ENCODE measurements at places on chromosomes 3 and 15.

GRCh38 chr15:64148168-64148567, 3.4 kb upstream of the SNX22 start:
- no peak for DNase-seq

- no peak for DNase-seq
These were observed 185.6 kb downstream of the TLE3 start for GRCh38 chr15:69912116-69912515.

GRCh38 chr3:112007633-112008032, 8.9 kb downstream of the TAGLN3 start:
- DNase-seq: no peak

DNA sequence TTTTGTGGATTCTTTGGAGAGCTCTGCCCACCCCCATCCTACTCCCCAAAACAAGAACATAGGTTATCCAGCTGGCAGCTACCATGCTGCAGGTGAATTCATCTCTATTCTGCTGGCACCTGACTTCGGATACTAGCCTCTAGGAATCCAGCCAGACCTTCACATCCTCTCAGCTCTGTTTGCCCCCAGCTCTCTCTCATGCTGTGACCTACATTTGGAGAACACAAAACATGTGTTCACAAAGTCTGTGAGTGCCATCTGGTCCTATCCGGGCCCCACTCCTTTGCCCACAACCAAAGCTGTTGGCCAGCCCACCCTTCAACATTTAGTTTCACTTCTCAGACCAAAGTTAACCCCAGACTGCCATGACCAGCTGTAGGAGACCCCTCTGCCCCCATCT, 89.4 kb upstream of the C3orf80 start:
- DNase-seq: no peak

- DNase-seq: no peak
These were observed 854 bp upstream of the COL8A1 start for GRCh38 chr3:99637368-99638111.

- DNase-seq: no peak
These were observed 22.2 kb upstream of the GOLIM4 start for GRCh38 chr3:168117853-168118313.

DNA sequence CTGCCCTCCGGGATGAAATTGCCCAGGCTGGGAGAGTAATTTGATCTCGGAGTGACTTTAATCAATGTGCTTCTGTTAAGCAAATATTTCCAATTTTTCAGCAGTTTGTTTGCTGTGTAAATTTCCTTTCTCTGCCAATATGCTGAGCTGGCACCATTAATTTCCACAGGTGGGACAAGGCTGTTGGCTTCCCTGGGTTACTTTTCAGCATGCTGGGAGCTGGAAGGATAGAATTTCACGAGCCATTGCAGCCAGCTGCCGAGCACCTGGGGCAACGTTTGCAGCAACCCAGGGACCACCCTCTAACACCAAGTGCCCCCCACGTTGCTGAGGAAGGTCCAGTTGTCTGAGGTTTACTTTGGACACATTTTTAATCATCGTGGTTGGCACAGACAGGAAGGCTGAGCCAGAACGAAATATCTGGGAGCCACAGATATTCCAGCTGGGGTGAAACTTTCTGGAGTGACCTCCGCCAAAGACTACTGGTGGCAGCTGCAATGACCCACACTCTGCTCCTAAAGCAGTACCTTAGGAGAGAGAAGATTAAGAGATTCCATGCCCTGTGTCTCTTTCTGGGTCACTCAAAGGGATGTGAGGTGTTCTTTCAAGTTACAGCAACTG, 293.3 kb upstream of the RGMA start:
- DNase-seq: no peak

GRCh38 chr3:64173563-64173962, 51.7 kb downstream of the PRICKLE2 start:
- DNase-seq: no peak

GRCh38 chr15:52678468-52679231, 538 bp downstream of the ATOSA start:
- peak; percentile 73 for DNase-seq

DNA sequence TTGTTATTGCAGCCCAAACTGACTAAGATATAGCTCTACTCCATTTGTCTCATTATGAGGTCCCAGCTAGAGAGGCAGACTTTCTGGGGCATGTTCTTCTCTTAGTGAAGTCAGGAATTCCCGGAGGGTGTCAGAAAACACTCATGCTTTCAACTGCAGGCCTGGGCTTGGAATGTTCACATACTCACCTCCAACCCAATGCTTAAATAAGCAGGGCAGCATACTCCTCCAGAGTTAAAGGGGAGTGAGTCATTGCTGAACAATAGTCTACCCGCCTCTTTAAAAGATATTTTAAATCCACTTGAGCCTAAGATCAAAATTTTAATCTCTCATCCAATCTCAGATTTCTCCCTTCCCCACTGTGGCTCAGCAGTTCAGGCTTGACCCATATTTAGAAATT, 167.8 kb upstream of the DPH6 start:
- DNase-seq: no peak

DNA sequence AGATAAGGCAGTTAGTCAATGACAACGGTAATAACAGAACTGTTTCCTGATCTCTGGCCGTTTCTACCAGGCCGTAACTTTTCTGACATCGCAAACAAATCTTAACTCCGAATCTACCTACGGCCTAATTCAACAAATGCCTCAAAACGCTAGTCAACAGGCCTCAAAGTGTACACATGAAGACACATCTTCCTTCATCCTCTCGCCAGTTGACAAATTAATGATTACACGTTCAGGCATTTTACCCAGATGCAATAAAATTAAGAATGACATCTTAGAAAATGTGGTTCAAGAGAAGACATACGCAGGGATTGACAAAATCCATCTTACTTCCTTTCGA, 1.5 kb downstream of the SFMBT1 start:
- DNase-seq: no peak

DNA sequence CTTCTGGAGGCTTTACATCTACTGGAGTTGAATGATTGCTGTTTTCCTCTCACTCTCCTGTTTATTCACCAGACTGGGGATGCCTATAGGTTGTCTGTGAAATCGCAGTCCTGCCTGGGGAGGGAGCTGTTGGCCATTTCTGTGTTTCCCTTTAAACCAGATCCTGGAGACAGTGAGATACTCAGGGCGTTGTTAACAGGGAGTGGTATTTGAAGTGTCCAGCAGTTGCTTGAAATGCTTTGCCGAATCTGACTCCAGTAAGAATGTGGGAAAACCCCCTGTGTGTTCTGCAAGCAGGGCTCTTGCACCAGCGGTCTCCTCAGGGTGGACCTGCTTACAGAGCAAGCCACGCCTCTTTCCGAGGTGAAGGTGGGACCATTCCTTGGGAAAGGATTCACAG, 4.3 kb upstream of the LRRK1 start:
- no peak for DNase-seq

DNA sequence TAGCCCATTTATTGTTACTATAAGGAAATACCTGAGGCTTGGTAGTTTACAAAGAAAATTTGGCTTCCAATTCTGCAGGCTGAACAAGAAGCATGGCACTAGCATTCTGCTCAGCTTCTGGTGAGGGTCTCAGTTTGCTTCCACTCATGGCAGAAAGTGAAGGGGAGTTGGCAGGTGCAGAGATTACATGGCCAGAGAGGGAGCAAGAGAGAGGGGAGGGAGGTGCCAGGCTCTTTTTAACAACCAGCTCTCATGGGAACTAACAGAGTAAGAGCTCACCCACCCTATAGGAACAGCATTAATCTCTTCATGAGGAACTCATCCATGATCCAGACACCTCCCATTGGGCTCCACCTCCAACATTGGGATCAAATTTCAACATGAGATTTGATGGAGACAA, 437.9 kb downstream of the CHL1 start:
- DNase-seq: no peak

DNA sequence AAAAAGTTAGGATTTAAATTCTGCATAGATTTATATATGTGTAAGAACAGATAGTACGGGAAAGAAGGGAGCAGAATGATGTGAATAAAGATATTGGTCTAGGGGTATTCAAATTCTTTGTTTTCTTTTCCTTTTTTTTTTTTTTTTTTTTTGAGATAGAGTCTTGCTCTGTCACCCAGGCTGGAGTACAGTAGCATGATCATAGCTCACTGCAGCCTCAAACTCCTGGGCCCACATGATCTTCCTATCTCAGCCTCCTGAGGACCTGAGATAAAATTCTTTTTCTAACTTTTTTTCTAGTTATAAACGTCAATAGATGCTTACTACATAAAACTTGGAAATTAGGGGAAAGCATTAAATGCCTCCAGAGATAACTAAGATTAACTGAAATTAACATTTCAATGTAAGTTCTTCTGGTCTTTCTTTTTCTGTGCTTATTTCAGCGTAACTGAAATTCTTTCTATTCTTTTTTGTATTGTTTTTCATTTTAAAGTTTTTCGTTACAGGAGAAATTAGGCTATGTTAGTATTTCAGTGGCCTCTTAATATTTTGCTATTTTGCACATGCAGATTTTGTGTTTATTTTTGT, 29.2 kb downstream of the UBE2Q2 start:
- DNase-seq: no peak

DNA sequence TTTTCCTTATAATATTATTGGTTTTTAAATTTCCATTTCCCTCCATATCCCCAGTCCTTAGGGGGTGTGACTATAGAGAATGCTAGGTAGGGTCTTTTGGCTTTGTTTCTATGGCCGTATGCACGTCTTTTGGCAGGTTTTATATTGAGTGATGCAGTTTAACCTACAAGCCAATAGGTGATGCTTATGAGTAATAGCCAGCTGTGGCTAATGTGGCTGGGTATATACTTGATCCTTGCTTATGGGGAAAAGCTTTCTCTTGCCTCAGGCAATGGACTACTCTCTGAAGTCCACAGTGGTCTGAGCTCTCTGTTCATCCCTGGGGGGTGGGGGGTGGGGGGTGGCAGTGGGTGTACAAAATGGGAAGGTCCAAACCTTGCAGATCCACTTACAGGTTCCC, 223.9 kb downstream of the MFSD1 start:
- DNase-seq: no peak

DNA sequence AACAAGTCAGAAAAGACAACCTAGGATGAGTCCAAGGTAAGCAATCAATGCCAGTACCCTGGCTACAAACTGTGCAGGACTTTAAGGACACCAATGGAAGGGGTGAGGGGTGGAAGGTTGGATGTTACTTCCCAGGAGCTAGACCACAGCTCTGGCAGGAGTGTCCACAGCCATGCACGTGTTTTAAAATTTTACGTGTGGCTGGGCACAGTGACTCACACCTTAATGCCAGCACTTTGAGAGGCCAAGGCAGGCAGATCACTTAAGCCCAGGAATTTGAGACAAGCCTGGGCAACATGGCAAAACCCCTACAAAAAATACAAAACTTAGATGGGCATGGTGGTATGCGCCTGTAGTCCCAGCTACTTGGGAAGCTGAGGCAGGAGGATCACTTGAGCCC, 14.7 kb upstream of the HDC start:
- DNase-seq: no peak

- no peak for DNase-seq
These were observed 53.2 kb upstream of the HEG1 start for GRCh38 chr3:125108833-125109535.

GRCh38 chr3:30890907-30891306, 3.6 kb downstream of the GADL1 start:
- DNase-seq: no peak

DNA sequence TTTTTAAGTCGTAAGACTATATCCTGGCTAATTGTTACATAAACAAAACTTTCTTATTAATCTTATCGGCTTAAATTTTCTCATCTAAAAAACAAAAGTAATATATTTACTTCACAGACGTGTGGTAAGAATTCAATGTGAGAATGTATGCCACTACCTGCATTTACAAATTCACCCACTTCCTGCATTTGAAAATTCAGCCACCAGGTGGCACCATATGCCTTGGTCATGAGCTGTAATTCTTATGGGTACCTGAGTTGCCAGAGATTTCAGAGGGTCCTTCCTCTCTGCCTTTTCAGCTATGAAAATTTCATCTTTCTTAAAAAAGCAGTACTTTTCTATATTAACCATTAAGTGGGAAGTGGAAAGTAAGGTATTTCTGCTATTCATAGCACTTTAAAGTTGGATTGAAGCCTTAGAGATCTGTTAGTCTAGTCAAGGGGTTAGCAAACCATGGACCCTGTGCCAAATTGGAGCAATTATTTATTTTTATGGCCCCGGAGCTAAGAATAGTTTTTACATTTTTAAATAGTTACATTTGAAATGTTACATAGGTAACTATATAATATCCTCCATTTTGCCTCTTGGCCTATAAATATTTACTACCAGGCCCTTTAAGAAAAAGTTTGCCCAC, 127.8 kb downstream of the HCN4 start:
- peak; percentile 6 for DNase-seq

- DNase-seq: no peak
These were observed 228.5 kb upstream of the ADAMTS9 start for GRCh38 chr3:64916192-64916798.

GRCh38 chr3:126952983-126953660, 29.8 kb upstream of the PLXNA1 start:
- no peak for DNase-seq

GRCh38 chr3:88573472-88573871, 423.7 kb downstream of the C3orf38 start:
- DNase-seq: no peak

GRCh38 chr3:9501226-9501625, 52.4 kb downstream of the LHFPL4 start:
- no peak for DNase-seq

GRCh38 chr3:110267304-110267845, 804.2 kb upstream of the NECTIN3 start:
- no peak for DNase-seq

DNA sequence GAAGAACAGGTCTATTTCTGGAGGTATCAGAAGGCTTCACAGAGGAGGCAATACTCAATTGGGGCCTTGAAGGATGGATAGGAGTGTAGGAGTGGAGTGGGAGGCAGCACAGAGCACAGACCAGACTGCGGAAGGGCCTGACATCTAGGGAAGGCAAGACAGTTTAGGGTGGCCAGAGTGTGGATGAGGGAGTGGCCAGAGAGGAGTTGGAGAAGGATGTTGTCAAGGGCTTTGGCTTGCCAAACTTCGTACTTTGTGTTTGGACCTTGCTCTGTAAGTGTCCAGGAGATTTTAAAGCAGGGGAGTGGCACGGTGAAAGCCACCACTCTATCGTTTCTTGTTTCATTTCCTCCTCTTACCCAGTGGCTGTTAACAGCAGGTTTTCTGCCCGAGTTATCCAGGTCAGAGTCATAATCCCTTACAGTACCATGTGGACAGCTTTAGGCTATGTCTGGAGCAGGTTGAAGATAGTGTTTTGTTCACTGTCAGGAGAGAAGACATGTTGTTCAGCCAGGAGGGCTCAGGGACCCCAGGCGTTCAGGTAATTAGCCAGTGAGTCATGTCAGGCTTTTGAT, 12.3 kb downstream of the SMAD3 start:
- DNase-seq: no peak

- DNase-seq: no peak
These were observed 2.7 kb downstream of the TATDN2 start for GRCh38 chr3:10251006-10251405.

DNA sequence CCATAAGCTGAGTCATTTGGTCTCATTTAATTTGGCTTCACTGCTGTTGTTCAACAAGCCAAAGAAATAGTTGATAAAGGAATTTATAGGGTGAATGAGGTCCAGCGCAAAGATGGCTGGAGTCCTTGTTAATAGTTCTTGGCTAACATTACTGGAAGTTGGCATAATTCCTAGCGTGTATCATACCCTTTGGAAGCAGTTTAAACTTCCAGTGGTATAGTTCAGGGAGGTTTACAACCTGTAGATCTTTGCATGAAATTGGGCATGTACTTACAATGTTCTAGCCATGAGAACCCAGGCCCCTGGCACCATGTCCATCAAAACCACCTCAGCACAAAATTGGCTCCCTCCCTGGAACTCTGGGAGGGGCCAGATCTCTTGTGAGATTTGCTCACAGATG, 380.8 kb downstream of the LRTM1 start:
- DNase-seq: no peak

GRCh38 chr15:57305009-57305408, 71.3 kb upstream of the CGNL1 start:
- no peak for DNase-seq
